HepG2 (cell line): ENCODE measurements at places on chromosomes 16 and 17.

DNA sequence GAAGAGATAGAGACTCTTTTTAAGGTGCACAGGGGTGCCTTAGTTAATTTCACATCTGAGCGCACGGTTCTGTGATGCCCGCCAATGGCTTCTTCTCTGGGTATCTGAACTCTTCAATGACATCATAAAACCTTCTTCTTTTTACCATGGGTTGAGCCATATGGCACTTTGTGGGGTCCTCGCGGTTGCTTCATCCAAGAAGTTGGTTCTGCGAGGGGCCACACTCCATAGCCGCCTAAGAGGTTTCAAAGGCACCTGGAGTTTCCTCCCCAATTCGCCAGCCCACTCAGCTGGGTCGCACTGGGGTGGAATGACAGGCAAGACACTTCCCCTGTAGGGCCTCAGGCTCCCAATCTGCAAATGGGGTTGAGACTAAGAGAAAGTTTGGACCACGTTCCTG, 10.4 kb upstream of the MT4 start:
- no peak for DNase-seq

DNA sequence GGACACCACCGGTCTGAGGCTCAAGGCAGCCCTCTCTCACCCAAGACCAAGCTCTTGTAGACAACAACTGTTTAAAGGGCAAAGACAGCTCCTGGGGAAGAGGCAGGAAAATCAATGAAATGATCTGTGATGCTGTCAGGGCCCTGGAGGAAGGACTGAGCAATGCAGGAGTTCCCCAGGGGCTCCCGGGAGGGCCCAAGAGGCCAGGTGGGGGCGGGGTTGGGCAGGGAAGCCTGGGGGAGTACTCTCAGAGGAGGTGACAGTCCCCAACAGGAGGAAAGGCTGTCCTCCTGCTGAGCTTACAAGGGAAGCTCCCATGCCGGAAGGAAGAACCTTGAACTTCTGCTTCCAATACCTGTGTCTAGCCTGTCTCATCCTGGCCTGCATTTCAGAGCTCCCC, 8.3 kb upstream of the NOS2 start:
- no peak for DNase-seq

DNA sequence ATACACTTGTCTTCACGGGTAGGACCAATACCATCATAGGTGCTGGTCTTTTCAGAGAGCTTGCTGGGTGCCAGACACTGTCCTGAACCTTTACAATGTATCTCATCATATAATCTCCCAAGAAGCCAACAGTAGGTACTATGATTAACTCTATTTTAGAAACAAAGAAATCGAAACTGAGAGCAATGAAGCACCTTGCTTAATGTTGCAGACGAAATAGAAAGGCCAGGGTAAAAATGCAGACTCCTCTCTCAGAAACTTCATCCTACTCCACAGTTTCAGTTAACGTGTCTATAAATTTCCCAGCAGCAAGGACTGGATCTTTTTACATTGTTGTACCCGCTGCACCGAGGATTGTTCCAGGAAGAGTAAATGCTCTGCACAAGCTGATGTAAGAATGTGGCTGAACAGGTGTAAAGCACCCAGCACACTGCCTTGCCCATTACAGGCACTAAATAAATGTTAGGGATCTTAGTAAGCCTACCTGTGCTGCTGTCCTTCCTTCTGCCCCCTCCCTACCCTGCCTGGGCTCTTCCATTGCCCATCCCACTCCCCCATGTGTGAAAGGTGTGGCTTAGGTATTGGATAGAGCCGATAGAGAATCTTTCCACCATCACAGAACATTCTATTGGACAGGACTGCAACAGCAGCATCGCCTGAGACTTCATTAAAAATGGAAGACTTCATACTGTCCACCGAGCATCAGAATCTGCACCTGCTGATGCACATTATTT, 476.7 kb downstream of the SOX9 start:
- no peak for DNase-seq

DNA sequence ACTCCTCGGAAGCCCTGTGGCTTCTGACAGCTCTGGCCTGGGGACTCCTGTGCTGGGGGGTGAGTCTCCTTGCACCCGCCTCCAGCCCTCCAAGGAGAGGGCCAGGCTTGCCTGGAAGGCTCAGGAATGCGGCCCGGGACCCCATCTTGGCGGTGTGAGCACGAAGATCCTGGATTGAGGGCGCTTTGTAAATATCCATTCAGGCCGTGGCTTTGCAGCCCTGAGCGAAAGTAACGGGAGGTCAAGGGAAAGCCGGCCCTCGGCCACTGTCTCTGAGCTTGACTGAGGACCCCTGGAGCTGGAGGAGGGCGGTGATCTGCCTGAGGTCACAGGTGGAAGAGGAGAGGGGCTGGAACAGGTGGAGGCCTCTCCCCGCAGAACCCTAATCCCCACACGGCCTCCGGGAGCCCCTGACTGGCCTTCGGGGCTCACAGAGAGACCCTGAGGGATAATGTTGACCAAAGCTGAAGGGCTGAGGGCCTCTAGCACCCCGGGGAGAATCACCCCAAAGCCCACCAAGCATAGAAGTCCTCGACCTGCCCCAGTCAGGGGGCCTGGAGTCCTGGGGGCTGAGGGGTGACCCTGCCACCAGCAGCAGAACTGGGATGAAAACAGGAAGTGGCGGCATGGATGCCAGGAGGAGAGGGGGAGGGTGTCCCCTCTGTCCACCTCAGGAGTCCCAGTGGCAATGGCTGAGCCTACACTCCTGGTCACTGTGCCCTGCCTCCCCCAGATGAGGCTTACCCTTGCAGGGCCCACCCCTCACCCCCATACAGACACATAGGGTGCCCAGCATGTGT, 8.3 kb upstream of the RASD1 start:
- DNase-seq, result no peak

GRCh38 chr16:259226-259625, 16.5 kb downstream of the RGS11 start:
- no peak for DNase-seq

DNA sequence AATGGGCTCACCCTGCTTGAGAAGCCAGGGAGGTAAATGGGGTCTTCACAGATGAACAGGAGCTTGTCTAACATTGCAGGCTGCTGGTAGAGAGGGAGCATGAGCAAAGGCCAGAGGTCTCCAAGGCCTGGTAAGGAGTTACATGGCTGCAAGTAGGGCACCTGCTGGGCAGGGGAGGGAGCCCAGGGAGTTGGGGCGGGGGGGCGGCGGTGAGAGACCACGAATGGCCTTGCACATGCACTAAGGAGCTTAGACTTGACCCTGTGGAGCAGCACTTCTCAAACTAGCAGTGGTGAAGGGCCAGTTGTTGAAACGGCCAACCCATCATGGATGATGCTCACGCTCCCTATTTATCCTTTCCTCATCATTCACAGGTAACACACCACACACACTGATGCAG, 38.4 kb downstream of the ERN1 start:
- no peak for DNase-seq

GRCh38 chr17:77375917-77376651, 235.3 kb downstream of the SEC14L1 start:
- no peak for DNase-seq

- no peak for DNase-seq
These were observed 92.5 kb upstream of the HAS3 start for GRCh38 chr16:69012906-69013305.

GRCh38 chr17:71327376-71328059, 793.3 kb upstream of the SOX9 start:
- DNase-seq, result no peak
